ENCODE measurements at places on chromosomes 6 and 20.
A peak's percentile ranks its signal among the peaks of the same experiment; 100 is the strongest.

DNA sequence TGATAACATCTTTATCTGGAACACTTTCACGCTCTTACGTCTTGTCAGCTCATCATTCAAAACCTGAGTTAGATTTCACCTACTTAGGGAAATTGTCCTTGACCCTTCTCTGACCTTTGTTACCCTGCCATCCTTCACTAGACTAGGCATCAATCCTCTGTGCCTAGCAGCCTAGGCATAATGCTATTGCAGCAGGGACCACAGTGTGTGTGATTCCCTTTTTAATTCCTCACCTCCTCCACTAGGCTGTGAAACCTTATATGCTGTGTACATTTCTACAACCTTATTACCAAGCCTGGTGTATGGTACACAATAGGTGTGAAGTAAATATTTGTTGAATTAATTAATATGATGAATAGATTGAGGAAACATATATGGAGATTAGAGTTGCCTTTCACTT, 66.7 kb upstream of the DEFB112 start:
- no peak for DNase-seq

GRCh38 chr20:14313341-14314020, 23.9 kb downstream of the FLRT3 start:
- DNase-seq: no peak

- no peak for DNase-seq
Observed at GRCh38 chr6:45677381-45678284, 299.9 kb upstream of the SUPT3H start.

- no peak for DNase-seq
Observed at GRCh38 chr6:169965239-169965638, 213.8 kb downstream of the ERMARD start.

DNA sequence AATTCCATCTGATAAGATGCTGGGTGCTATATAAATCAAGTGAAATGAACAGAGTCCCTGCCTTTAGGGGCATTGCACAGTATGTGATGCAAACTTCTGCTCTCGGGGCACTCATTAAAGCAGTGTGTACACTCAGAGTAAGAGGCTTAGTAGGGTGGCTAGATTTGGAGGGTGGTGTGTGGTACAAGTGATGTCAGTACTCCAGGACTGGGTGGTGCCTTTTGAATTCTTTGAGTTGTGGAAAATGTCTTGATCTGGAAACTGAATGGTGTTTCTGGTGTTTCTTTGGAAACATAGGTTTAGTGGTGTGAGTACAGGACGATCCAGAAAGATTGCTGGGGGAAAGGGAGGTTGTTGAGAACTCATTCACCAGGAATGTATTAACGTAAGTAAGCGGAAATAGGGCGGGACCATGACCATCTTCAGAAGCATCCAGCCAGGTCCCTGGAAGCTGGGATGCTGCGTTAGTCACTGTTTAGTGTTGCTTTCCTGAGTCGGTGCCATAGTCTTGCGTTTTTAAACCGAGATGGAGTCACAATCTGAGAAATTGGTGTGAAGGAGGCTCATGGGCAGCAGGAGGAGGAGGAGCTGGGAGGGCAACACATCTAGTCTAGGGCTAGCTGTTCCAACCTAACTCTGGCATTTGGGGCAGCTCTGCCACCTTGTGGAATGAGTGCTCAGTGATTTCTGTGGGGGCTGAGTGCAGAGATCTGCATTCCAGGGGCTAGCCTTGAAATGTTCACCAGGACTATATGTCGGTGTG, 70.3 kb downstream of the SCAND1 start:
- peak; percentile 90 for DNase-seq

GRCh38 chr6:77880501-77880900, 227.7 kb downstream of the MEI4 start:
- DNase-seq: no peak

- DNase-seq: no peak
Observed at GRCh38 chr6:123997223-123997622, 193.6 kb downstream of the NKAIN2 start.

- DNase-seq: no peak
Observed at GRCh38 chr6:159307246-159307790, 138.1 kb downstream of the FNDC1 start.

GRCh38 chr6:3892603-3893002, 43.4 kb downstream of the FAM50B start:
- no peak for DNase-seq

- DNase-seq: no peak
Observed at GRCh38 chr6:30405934-30406333, 61.0 kb downstream of the RPP21 start.

- DNase-seq: no peak
Observed at GRCh38 chr6:43219119-43219518, 10.2 kb downstream of the DNPH1 start.

- DNase-seq: no peak
Observed at GRCh38 chr20:51396365-51396909, 146.1 kb downstream of the NFATC2 start.

GRCh38 chr6:73746787-73747186, 50.8 kb downstream of the CD109 start:
- no peak for DNase-seq

- no peak for DNase-seq
Observed at GRCh38 chr6:45951321-45952167, 64.1 kb downstream of the CLIC5 start.

DNA sequence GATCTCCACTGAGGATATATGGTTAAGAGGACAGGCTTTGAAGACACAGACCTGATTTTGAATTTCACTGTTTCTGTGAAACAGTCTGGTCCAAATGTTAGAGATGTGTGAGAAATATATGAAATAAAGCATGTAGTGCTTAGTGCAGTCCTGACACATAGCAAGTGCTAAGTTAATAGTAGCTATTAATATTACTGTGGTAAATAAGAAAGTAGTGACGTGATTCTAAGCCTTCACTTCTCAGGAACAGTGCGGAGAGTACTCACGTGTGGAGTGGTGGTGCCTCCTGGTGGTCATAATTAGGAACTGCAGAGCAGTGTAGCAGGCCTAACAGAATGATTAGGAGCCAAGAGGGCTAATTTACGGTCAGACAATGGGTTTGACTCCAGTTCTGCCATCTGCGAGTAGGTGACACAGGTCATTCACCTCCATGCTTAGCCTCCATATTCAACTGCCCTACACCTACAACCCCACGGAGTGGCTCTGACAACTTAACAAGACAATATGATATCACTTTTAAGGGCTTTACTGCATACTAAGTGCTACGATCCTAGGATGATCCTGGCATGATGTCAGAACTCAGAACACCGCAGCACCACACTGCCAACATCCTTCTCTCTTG, 106.2 kb downstream of the JPH2 start:
- peak; percentile 87 for DNase-seq

DNA sequence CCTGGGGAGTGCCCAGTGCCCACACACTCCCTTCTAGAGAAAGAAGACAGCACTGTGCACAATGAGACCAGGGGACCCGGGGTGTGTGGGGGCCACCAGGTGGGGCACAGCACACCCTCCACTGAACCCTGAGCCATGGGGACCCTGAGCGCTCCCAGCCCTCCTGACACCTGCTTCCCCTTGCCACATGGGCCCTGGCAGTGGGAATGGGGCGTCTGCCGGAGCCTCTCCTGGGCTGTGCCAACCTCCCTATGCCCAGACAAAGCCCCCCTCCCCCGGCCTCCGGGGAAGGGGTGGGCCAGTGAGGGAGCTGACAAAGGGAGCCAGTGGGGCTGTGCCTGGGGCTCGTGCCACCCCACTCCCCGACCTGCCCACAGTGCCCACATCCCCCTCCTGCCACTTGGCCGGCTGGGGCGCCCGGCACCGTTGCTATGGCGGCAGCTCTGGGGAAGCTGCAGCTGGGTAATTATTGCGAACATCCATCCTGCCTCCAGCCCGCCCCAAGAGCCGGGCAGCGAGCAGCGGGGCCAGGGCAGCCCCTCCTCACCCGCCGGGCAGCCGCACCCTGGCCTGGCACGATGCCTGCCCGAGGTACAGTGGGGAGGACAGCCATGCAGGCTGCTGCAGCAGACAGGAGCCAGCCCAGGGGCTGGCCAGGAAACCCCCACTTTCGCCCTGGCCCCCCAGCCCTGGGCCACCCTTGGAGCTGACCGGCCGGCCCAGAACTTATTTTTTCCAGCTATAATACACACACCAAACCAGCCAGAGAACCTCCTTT, 41.9 kb upstream of the NOL4L start:
- no peak for DNase-seq

- no peak for DNase-seq
Observed at GRCh38 chr20:38197217-38197616, 32.1 kb upstream of the TGM2 start.

GRCh38 chr6:111606620-111607115, 990 bp upstream of the TRAF3IP2 start:
- no peak for DNase-seq

- no peak for DNase-seq
Observed at GRCh38 chr20:32775336-32775991, 13.3 kb downstream of the DNMT3B start.

GRCh38 chr20:62860391-62860923, 1.2 kb downstream of the TCFL5 start:
- DNase-seq: peak; percentile 72

DNA sequence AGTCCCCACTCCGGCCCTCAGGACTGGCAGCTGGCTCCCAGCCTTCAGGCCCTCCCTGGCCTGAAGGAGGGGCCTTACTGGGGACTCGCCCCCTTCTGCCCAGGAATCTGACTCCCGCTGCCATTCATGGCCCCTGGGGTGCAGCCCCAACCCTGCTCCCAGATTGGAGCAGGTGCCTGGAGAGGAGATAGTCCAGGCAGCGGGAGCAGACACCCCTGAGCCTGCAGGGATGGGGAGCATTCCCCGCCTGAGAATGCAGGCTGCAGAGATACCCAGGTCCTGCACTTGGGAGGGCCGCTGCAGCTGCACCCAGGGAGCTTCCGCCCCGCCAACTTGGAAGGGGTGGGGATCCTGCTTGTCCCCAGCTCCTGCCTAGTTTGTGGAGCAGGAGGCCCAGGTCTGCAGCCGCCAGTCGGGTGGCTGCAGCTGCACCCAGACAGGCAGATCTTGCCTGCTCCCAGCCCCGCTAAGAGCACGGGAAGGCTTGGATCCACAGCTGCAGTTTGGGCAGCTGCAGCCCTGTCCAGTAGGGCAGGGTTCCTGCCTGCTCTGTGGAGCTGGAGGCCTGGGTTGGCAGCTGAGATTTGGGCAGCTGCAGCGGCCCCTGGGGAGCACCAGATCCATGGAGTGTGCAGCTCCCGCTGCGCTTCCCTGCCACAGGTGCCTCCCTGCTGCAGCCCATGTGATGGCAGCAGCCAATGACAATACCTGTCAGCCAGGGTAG, 5.2 kb downstream of the GTSF1L start:
- no peak for DNase-seq

DNA sequence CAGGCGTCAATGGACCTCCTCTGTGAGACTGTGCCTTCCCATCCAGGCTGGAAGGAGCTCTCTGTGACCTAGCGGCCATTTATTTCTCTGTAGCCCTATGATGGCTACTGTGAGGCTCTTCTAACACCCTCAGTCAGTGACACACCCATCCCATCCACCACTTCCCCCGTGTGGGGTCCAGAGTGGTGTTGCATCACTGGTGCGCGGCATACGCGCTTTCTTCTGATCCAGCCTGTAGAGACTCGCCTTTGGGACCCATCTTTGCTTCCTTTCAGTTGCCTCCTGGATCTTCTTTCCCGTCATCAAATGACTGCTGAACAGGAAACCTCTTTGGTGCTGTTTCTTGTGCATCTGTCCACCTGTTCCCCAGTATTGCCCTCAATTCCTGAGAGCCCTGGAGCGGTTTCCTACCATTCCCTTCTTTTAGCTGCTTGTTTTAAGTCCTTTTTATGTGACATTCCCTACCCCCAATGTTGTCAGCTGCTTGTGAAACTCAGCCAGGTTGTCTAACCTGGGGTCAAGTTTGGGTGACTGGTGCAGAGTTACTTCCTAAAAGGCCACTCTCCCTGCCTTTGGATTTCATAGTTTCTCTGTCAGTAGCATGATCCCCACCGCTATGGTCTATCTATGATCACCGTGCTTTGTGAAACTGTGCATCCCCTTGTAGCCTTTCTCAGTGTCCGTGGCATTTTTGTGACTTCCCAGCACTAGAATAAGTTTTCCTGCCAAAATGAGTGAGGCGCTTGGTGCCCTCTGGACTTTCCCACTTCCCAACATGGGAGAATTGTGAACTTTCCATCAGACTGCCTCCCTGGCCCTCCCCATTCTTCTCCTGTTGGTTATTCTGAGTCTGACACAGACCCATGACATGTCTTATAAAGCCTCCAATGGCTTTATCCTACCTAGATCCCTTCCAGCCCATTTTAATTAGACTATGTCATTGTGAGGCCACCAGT, 5.7 kb downstream of the PRR3 start:
- no peak for DNase-seq

DNA sequence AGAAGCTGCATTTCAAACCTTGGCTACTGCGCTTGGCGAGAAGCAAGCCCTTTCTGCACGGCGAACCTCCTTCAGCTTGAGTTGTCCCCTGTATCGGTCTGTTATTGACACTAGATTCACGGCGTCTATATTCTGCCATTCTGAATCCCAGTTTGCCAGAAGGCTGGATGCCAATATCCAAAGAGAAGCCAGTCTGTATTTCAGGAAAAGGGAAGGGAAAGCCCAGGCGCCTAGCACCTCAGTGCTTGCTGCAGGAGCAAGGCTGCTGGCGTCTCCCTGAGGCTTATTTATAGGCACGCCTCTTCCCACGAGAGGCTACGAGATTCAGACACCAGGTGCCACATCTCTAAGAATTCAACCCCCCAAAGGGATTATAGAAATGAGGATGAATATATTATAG, 89.6 kb upstream of the CDH4 start:
- DNase-seq: no peak

- no peak for DNase-seq
Observed at GRCh38 chr6:85684133-85684808, 41.6 kb upstream of the SYNCRIP start.

GRCh38 chr20:1992359-1993110, 1.3 kb downstream of the PDYN start:
- DNase-seq: no peak

DNA sequence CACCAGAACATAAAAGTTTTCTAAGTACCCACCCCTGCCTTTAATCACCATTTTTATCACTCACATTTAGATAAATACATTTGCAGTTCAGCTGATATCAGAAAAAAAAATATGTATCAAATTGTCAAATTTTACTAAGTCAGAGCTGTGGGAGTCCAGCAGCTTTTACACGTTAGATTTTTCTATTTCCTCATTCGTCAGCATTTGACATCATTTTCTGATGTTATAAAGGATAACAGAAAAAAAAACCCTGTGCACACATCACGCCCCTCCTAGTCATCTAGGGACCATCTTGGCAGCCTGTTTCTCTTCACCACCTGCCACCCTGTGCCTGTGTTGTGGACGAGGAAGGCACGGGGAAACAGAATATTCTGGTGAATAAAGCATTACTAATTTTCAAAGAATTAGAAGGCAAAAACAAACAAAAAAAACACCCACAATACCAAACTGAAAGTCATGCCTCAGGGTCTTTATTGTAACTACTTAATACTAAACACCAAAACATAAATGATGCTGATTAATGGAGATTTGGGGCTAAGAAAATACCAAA, 12.4 kb downstream of the B4GALT5 start:
- DNase-seq: no peak

- DNase-seq: no peak
Observed at GRCh38 chr6:38487423-38487822, 152.3 kb downstream of the BTBD9 start.

- DNase-seq: no peak
Observed at GRCh38 chr6:148508401-148509041, 165.9 kb downstream of the SASH1 start.

- no peak for DNase-seq
Observed at GRCh38 chr6:18036781-18037180, 49.3 kb upstream of the KIF13A start.

GRCh38 chr20:44943828-44944227, 16.4 kb downstream of the TOMM34 start:
- DNase-seq: no peak
